Fibroblast of skin of abdomen (primary cell): ENCODE measurements at places on chromosomes 7 and 10.

DNA sequence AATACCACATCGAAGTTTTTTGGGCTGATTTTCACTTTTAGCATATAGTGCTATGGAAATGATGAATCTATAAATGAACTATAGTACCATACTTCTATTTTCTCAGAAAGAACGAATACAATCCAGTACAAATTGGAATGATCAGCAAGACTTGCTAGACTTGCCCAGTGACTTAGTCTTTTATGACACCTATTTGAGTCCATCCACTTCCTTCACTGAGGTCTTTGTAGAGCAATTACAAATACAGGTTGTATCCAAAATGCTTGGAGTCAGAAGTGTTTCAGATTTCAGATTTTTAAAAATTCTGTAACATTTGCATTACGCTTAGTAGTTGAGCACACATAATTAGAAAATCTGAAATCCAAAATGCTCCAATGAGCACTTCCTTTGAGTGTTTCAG, 104.3 kb downstream of the NRBF2 start:
- DNase-seq, result no peak

DNA sequence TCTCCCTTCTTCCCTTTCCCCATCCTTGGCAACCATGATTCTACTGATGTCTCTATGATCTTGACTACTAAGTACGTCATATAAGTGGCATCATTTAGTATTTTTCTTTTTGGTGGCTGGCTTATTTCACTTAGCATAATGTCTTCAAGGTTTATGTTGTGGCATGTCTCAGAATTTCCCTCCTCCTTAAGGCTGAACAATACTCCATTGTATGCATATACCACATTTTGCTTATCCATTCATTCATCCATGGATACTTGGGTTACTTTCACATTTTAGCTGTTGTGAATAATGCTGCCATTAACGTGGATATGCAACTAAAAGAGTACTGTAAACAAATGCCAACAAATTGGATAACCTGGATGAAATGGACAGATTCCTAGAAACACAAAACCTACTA, 60.8 kb downstream of the BMPR1A start:
- no peak for DNase-seq

DNA sequence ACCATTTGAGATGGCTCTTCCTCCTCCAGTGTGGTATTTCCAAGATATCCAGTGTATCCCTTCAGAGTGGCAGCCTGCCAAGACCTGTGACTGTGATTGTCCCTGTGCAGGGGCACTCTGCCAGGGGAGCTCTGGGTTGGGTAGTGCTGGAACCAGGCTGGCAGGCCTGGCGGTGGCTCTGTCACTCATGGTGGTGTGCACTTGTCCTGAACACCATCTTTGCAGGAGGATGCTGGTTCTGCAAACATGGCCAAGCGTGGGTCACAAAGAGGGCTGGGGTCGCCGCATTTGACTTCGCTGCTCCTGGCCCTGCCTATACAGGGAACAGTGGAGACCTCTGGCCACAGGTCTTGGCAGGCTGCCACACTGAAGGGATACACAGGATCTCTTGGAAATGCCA, 205.2 kb downstream of the PRPF18 start:
- no peak for DNase-seq

- DNase-seq, result no peak
These were observed 4.7 kb downstream of the RBM20 start for GRCh38 chr10:110648692-110649346.

GRCh38 chr10:61887772-61888171, 13.7 kb upstream of the ARID5B start:
- DNase-seq, result no peak

GRCh38 chr10:47289921-47290320, 10.1 kb upstream of the GDF10 start:
- no peak for DNase-seq

- DNase-seq, result peak; percentile 44
These were observed 573 bp downstream of the BLVRA start for GRCh38 chr7:43758822-43759683.

DNA sequence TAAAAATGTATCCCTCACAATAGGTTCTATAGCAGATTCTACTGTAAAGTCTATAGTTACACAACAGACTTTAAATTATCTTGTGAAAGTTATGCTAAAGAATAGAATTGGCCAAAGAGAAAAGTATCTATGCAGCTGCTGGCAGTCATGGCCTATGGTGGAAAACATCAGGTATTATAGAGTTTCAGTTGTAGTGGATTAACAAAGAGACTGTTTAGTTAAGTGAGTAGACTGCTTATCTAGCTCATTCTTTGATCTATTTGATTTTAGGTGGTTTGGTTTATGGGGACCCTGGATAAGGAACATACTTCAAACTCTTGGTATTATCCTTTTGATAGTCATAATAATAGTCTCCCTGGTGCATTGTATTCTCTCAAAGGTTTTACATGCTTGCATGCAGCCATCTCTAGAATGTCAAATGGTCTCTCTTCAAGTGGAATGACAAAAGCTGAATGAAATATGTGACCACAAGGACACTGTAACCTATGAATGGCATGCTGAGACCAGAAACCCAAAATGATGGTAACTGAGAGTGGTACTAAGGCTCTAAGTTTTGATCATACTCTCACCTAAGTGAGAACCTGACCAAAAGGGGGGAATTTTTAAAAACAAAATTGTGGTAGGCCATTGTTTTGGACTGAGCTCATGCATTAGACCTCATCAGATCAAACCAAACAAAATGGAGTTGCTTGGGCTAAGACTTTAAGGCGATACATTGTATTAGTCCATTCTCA, 54.9 kb upstream of the NAMPT start:
- DNase-seq, result no peak

GRCh38 chr10:15632456-15633091, 87.1 kb downstream of the ITGA8 start:
- DNase-seq, result peak; percentile 21

DNA sequence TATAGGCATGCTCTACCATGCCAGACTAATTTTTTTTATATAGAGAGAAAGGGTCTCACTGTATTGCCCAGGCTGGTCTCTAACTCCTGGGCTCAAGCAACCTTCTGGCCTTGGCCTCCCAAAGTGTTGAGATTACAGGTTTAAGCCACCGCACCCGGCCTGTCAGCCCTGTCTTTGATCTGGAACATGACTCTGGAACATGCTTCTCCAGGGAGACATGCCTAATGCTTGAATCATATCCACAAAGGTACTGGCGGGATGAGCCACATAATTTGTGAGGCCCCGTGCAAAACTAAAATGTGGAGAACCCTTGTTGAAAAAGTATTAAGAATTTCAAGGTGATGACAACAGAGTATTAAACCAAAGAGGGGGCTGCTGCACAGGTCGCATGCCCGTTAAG, 282.8 kb downstream of the ARHGAP12 start:
- peak; percentile 53 for DNase-seq

DNA sequence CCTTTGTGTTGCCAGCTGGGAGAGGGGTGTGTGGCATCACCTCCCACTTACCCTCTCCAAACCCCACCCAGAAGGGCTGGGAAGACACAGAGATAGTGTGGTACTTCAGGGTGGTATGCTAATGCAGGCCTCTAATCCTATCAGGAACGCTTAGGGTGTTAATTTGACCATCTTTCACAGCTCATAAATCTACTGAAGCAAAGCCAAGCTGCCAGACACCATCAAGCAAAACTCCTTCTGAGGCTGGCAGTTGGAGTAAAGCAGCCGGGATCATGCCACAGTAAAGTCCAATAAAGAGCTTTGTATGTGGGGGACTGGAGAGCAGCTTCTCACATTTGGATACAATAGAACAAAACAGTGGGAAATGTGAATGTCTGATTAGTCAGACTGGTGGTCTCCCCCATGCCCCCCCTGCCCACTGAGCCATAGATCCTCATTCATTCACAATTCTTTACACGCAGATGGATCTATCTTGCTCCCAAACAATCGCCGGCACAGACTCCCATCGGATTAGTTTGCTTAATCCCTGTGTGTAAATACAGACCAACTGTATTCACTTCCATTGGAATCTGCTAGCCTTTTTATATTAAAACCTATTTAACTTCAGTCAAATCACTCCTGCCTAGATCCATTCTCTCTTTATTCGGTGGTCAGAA, 29.6 kb downstream of the FGFBP3 start:
- no peak for DNase-seq

GRCh38 chr10:80449520-80449919, 4.6 kb upstream of the TSPAN14 start:
- DNase-seq, result no peak

DNA sequence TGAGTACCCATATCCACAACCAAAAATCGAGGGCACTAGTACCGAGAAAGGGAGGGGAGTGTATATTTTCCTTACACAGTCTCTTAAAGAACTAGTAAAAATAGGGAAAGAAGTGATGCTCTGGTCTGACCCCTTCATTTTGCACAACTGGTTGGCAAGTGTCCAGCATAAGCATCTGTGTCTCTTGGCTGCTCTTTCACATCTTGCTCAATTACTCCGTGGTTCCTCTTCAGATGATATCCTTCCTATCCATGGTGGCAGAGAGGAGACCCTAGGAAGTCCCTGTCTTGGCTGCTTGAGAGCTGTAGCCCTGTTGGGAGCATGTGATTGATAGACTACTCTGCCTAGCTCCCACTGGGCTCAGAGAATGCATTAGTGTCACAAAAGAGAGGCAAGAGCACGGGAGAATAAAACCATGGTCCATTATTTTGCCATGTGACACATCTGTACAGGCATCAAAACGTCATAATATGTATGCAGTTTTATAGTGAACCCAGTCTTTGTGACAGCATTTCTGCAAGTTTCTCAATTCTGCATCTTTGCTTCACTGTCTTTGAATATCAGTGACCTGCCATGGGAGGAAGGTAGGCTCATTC, 111.8 kb upstream of the ANKRD1 start:
- DNase-seq, result peak; percentile 26

GRCh38 chr7:55570939-55571338, 1.4 kb downstream of the VOPP1 start:
- DNase-seq, result peak; percentile 90

DNA sequence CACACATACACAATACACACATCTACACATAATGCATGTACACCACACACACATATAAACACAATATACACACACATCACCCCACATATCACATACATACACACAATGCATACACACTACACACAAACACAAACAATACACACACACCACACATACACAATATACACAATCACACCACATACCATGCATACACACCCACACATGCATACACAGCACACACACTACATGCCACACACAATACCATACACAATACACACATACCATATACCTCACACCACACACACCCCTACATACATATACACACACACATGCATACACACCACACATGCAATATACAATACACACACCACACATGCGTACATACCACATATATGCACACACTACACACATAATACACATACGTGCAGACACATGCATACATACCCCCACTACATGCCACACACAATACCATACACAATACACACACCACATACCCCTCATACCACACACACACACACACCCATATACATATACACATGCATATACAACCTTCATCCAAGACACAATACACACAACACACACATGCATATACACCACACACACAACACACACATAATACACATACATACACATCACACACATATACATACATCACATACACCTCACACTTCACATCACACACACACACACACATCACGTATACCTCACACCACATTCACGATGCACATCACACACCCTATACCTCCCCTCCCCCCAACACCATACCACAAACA, 34.0 kb downstream of the PSMC2 start:
- no peak for DNase-seq

- no peak for DNase-seq
These were observed 643 bp downstream of the ADGRA1 start for GRCh38 chr10:133088179-133088955.

DNA sequence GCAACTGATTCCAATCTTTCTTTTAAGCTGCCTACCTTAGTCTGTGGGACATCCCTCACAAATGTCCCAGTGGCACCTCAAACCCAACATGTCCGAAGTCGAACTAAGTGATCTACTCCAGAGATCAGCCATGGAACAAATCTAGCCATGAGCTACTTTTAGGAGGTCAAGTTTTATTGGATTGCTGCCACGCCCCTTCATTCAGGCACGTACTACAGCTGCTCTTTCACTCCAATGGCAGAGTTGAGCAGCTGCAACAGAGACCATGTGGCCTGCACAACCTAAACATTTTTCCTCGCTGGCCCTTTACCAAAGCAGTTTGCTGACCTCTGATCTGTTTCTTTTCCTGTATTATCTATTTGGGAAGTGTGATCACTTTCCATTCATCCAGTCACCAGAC, 192.4 kb upstream of the CDCA7L start:
- DNase-seq, result no peak

GRCh38 chr10:76397181-76398042, 966.0 kb downstream of the LRMDA start:
- peak; percentile 63 for DNase-seq

GRCh38 chr10:132336919-132337407, 5.0 kb downstream of the LRRC27 start:
- DNase-seq, result no peak

GRCh38 chr10:8951440-8952089, 897.1 kb downstream of the GATA3 start:
- no peak for DNase-seq

DNA sequence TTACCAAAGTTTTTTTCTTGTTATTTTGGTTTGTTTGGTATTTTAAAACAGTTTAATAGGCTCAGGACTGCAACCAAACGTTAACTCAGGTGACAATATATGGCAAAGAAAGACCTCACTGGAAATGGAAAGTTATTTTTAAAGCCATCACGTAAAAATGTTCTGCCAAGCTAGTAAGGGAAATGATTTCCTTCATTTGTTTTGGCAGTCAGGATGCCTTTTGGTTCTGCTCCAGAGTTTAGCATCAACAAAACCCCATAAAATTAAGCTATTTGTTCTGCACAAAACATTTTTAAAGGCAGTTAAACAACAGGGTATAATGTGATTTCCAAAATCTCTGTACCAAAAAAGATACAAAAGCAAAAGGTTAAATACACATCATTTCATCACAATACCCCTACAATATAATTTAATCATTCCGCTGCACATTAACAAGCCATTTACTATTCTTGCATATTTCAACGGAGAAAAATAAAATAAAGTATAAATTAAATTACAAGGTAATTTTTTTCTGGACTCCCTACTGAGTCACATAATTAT, 172.4 kb downstream of the SEMA3E start:
- no peak for DNase-seq

- peak; percentile 73 for DNase-seq
These were observed 195.6 kb downstream of the CUX1 start for GRCh38 chr7:102012941-102013461.

- peak; percentile 86 for DNase-seq
These were observed 84.1 kb downstream of the PTPRE start for GRCh38 chr10:127990846-127991542.
